ENCODE measurements at places on chromosomes 11 and 22.

DNA sequence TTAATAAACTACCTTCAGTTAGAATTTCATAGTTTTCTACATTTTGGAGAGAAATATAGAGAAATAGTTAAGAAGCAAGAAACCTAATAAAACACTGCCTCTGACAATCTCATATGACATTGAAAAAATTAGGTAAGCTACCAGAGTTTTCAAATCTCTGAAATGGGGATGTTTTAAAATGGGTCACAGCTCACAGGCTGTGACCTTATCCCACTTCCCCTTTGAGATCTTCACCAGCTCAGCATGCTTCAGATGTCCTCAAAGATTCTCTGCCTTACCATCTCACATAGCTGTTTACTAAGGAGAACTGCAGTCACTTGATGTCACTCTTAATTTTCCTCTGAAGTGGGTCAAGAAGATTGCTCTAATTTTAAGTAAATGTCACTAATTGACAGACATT lies 717.8 kb downstream of the JRKL start:
- no peak for DNase-seq

GRCh38 chr11:63710476-63711217 lies 29.3 kb downstream of the RTN3 start:
- no peak for DNase-seq

GRCh38 chr22:25702571-25703167 lies 39.3 kb upstream of the MYO18B start:
- DNase-seq = no peak

DNA sequence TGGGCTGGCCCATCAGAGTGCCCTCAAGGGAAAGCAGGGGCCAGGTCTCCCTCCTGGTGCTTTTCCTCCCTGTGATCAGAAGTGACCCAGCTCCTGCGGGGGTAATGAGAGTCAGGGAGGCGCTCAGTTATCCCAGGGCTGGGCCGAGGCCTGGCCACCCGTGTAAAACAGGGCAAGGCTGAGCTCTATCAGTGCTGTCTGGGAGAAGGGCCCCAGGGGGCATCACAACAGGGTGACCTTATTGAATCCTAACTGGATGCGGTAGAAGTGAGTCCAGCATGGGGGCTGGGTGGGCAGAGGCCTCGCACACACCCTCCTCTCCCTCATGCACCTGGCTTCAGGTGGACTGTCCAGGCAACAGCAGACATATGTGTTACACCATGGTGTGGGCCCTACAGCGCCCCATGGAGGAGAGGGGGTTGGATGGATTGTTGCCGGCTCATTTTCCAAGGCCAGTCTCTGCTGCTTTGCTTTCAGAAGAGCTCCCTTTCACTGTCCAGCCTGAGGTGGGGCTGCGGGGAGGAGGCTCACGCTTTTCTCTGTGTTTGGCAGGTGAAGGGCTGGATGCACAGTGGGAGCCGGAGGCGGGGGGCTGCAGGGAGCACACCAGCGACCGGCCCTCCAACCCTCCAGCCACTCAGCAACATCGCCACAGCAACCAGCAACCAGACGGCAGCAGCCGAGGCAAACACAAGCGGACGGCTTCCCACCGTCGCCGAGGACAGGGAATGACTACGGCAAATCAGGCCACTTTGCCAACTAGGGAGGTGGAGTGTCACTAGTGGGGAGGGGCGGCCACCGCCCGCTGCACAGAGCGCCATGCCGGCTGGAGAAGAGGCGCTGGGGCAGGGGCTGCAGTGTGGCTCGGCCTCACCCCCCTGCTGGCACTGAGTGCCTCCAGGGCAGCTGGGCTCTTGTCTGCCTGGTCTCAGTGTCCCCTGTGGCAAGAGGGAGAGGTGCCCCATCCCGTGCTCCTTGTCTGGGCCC lies 24.7 kb downstream of the GNAZ start:
- DNase-seq = no peak

DNA sequence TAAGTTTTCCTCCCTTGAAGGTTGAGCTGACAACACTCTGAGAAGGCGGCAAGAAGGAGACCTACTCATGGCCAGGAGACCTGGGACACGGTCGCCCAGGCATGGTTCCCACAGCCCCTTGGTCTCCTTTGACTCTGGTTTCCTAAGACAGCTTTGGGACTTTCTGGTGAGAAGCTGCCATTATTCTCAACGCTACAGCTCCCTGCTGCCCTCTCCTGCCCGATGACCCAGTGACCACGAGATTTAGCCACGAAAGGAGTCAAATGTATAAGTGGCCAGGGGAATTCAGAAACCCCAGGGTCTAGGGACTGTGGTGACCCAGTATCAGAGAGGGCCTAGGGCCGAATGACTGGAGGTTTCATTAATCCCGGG lies 699 bp upstream of the SDF2L1 start:
- no peak for DNase-seq

- no peak for DNase-seq
Measured at GRCh38 chr11:123179586-123179985, 15.5 kb downstream of the CLMP start.

DNA sequence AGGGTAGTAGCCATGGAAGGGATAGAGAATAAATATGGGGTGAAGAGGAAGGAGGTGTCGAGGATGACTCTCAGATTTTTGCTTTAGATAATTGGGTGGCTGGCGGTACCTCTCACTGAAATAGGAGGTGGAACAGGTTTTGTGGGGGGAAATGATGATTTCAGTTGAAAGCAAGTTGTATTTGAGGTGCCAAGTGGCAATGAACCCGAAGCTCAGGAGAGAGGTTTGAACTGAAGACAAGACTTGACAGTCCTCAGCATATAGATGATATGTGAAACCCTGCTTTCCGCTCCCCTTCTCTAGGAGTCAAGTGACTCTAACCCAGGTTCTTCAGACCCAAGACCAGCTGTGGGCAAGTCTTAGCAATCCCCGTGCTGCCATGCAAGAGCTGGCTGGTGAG lies 33.7 kb downstream of the RRP8 start:
- no peak for DNase-seq

GRCh38 chr11:107570015-107570414 lies 4.5 kb upstream of the ALKBH8 start:
- no peak for DNase-seq

DNA sequence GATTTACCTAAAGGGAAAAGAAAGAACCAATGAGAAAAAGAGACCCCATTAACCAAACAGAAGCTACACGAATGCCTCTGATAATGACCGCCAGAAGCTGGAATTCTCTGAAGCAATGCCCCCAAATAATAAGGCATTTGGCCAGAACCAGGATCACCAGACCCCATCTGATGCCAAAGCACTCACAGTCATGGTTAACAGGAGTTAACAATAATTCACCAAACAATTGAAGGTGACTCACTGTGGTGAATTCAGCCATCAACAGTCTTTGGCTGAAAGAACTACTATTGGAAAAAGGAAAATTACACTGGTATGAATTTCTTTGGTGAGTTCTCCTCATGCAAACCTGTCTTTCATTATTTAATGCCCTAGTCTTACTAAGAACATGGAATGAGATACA lies 21.9 kb upstream of the NFRKB start:
- no peak for DNase-seq

DNA sequence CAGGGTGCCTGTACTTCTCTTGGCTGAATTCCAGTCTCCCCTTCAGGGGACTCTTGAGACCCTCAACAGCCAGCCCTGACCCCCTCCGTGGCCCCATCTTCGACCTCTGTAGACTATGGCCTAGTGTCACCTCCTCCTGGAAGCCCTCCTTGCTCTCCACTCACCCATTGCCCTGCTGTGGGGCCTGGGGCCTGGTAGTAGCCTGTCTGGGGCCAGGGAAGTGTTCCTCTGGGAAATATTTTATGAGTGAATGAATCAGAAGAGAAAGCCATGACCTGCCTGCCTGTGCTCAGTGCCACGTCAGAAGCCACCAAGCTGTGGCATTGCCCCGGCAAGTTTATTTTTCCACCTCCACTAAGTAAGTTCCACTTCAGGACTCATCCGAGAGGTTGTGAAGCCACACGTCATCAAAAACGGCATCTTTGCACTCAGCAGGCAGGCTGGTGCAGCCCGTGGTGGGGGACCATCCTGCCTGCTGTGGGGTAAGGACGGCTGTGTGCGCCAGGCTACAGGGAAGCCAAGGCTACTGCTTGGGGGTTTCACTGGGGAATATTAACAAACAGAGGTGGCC lies 59.6 kb upstream of the PPARA start:
- no peak for DNase-seq

DNA sequence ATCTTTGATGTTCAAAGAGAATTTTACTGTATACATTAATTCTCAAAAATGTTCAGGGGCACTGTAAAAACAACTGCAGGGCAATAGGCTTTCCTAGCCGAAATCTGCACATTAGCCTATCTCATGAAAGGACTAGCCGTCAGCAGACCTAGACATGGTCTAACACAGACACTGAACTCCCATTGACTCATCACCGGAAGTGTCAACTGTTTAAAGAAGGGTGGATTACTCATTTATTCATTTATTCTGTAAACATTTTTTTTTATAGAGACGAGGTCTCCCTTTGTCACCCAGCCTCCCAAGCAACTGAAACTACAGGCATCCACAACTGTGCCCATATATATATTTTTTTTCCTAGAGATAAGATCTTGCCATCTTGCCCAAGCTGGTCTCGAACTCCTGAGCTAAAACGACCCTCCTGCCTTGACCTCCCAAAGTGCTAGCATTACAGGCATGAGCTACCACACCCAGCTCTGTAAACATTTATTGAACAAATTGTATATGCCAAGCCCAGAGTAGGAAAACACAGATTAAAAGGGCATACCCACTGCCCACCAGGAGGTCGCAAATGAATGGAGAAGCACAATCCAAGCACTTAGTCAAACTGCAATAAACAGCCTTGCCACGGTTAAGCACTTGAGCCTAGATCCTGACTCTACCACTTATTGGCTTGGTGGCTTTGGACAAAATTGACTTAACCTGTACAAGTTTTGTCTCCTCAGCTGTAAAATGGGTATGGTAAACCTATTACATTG lies 26.6 kb downstream of the RAB30 start:
- no peak for DNase-seq

DNA sequence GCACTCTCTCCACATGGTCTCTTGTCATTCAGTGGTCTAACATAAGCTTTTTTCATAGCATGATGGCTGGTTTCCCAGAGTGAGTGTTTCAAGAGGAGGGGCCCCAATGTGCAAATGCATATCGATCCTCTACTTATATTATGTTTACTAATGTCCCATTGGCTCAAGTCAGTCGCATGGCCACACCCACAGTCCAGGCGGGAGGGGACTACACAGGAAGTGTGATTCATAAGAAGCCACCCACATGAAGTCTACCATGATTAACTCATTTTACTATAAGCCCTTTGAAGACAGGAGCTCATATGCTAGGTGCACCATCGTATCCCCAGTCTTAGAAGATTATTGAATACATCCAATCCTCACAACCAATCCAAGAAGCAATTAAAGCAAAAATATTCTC lies 89.5 kb upstream of the ISX start:
- no peak for DNase-seq

DNA sequence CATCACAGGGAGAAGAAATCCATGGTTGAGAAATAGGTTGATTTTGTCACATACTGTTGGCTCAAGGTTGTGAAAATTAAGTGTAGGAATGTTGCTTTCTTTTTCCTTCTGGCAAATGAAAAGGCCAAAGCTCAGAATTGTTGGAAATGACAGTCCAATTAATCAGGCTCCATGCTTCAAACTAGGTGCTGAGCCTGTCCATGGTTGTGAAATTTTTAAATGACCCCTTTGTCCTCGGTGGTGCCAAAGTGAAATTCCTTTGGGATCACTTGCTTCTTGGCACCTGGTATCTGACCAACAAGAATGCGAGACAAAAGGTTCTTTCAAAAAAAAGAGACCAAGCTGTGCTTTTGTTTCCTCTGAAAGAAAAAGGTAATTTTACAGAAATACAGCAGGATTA lies 451.9 kb downstream of the ETS1 start:
- DNase-seq = no peak

- DNase-seq = no peak
Measured at GRCh38 chr11:10348650-10349280, 43.9 kb downstream of the ADM start.

DNA sequence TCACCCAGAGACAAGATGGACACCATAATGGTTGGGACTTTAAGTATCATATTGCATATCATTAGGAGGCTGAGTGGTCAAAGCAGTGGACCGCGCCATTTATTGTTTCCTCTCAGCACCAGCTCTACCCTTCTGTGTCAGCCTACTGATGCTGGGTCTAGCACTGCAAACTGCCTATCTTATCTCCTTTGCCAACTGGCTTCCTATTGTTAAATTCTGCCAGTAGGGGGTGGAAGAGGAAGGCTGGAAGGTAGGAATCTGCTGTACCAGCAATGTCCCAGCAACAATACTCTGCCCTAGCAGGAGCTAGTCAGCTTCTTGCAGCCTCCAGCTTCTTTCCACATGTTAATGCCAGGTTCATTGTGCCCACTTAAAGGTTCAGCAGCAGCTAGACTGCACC lies 367.1 kb upstream of the PDGFD start:
- no peak for DNase-seq

DNA sequence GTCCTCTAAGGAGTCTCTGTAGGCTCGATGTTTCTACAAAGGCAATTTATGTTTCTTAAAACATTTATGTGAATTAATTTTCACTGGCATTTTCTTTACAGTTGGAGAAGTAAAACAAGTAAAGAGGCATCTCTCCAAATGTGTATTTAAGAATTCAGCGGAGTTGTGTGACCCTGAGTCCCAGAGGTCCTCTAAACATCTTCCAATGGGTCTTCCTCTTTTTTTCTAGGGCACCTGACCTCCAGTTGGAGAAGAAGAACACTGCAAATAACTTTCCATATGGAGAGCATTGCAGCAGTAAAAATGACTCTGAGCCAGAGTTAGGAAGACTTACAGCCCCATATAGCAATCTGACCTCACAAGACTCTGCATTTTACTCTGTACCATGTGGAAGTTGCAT lies 480.5 kb upstream of the RAG2 start:
- no peak for DNase-seq

DNA sequence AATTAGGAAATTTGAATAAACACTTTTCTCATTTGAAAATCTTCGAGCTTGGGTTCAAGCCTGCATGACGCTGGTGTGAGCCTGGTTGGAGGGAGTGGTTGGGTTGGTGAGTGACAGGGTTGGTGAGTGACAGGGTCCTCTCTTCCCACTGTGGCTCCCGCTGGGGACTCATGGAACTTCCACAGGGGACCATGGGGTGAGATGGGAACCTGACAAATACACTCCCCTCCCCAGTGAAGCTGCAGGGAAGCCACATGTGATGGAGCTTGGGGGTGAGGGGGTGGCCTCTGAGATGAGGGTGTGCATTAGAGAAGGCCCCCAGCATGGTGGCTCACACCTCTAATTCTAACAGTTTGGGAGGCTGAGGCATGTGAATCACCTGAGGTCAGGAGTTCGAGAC lies 66.8 kb downstream of the RTL6 start:
- no peak for DNase-seq

Measured in stimulated activated CD8-positive, alpha-beta memory T cell treated with anti-CD3 and anti-CD28 coated beads, Interleukin-7, amount 100 ng/mL, for 1 hour (primary cell).